SW 1271 (cell line): ENCODE measurements at places on chromosomes 12 and 14.

- DNase-seq: no peak
Observed at GRCh38 chr12:27946421-27946820, 26.1 kb downstream of the PTHLH start.

GRCh38 chr12:115046805-115047204, 362.8 kb upstream of the TBX3 start:
- no peak for DNase-seq

GRCh38 chr12:63917864-63918799, 73.6 kb downstream of the SRGAP1 start:
- DNase-seq: peak; percentile 98

DNA sequence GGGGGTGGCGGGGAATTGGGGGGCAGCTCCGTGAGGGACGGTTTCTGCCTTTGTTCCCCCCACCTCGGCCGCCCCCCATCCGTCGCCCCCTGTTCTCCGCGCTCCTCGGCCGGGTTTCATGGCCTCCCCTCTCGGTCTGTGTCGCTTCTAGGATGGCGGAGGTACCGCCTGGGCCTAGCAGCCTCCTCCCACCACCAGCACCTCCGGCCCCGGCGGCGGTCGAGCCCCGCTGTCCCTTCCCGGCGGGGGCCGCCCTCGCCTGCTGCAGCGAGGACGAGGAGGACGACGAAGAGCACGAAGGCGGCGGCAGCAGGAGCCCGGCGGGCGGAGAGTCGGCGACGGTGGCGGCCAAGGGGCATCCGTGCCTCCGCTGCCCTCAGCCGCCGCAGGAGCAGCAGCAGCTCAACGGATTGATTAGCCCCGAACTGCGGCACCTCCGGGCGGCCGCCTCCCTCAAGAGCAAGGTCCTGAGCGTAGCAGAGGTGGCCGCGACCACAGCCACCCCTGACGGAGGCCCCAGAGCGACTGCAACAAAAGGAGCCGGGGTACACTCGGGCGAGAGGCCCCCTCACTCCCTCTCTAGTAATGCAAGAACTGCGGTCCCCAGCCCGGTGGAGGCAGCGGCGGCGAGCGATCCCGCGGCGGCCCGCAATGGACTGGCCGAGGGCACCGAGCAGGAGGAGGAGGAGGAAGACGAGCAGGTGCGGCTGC, 575 bp downstream of the NAA30 start:
- DNase-seq: no peak

DNA sequence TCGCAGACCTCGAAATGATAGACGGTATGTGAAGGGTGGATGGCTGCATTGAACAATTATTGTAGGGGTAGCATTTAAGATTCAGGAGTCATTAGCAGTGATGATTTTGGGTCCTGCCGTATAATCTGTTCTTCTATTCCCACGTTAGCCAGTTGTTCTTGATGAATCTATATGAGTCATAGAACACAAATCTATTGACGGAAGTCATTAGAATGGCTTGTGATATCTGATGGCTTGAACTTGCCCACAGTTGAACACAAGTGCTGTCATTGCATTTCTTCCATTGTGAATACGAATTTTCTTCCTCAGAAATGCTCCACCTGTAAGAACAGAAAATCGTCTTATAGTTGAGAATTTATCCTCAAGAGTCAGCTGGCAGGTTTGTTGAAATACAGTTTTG, 1.9 kb downstream of the SRSF5 start:
- no peak for DNase-seq

DNA sequence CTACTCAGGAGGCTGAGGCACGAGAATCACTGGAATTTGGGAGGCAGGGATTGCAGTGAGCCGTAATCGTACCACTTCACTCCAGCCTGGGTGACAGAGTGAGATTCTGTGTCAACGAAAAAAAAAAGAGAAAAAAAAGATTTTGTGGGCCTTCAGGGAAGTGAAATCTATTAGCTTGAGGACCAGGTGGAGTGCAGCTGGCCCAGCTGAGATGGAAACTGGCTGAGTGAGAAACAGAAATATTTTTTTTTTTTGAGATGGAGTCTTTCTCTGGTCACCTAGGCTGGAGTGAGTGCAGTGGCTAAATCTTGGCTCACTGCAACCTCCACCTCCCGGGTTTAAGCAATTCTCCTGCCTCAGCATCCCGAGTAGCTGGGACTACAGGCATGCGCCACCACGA, 2.3 kb upstream of the CLEC4C start:
- no peak for DNase-seq

DNA sequence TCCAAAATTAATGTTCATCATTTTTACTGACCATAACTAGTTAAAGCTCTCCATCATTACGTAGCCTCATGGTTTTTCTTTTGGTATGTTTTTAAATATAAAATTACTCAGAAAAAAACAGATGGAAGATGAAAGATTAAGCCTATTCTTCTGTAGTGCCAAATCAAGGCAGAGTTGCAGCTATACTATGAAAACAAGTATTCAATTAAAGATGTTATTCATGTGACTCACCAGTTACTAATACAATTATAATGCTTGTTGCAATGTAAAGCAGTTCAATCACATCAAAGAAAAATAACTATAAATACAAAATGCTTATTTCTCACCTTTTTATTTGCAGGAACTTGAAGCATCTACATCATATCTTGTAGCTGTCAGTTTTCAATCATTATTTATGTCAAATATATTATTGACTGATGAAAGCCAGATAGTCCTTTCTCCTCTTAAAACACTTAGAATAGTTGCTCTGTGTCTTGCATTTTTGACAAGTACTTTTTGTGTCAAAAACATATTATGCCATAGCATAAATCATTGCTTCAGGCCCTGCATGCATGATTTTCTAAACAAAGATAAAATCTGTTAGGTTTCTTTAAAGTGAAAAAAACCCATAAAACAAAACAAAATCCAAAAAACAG, 36.0 kb upstream of the TRHDE start:
- DNase-seq: no peak

DNA sequence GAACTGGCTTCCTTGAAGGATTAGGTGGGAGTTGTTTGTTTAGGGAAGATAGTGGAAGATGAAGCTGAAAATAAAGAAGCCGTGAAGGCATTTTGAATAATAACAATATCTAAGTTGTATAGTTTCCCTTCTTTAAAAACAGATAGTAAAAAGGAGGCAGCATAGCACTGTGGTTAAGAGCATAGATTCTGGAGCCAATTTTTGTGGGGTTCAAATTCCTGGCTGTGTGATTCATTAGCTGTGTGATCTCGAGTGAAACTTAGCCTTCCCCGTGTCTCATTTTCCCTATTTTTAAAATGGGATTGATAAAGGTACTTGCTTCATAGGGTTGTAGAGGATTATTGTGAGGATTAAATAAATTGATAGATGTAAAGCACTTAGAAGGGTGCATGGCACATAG, 104.5 kb downstream of the MYRFL start:
- no peak for DNase-seq

- DNase-seq: no peak
Observed at GRCh38 chr12:5134861-5135525, 91.3 kb downstream of the KCNA5 start.

DNA sequence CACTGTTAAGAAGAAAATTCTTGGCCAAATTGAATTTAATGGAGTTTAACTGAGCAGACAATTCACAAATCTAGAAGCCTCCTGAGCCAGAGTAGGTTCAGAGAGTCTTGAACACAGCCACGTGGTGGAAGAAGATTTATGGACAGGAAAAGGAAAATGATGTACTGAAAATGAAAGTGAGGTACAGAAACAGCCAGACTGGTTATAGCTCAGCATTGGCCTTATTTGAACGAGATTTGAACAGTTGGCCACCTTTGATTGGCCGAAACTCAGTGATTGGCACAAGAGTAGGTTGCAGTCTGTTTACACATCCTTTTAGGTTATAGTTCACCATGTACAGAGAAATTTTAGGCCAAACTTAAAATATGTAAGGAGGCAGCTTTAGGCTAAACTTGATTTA, 9.9 kb downstream of the OAS2 start:
- no peak for DNase-seq

- DNase-seq: no peak
Observed at GRCh38 chr12:39499296-39499695, 56.4 kb upstream of the KIF21A start.

GRCh38 chr14:59926534-59926933, 6.6 kb downstream of the LRRC9 start:
- no peak for DNase-seq

DNA sequence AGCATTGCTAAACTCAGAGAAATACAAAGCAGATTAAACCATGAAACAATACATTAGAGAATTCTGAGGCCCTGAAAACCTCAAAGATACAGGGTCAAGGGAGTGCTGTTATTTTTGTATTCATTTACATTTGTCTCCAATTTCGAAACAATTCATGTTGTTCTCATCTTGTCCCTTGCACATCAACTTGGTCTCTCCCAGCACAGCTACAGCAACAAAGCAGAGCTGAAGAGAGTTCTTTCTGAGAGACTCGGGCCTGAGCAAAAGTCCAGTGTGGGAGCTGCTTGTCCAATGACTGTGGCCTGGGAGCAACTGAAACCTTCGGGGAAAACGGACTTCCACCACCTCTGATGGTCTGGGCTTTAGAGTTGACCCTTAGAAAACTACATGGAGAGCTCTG, 79.4 kb upstream of the CDKN3 start:
- no peak for DNase-seq

DNA sequence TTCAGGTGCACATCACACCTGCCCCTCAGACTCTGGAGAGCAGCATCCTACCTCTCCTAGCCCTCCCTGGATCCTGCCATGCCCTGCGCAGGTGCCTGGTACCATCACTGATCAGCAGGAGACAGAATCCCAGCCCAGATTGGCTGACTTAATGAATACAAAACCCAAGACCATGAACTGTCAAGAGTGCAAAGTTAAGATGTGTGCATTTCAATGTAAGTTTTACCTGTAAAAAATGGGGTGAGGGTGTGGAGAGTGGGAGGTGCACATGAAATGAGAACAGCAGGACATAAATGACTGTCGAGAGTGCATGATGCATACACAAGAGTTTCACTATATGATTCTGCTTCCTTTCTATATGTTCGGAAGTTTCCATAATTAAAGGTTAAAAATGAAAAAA, 57.9 kb upstream of the GPR68 start:
- DNase-seq: no peak

GRCh38 chr14:50015716-50016115, 100.7 kb downstream of the VCPKMT start:
- DNase-seq: no peak

GRCh38 chr12:8057839-8058238, 8.3 kb downstream of the C3AR1 start:
- no peak for DNase-seq

- peak; percentile 51 for DNase-seq
Observed at GRCh38 chr12:47812797-47813510, 6.7 kb downstream of the HDAC7 start.

- no peak for DNase-seq
Observed at GRCh38 chr12:51087818-51088217, 4.4 kb upstream of the CSRNP2 start.
